Stimulated activated CD4-positive, alpha-beta T cell treated with anti-CD3 and anti-CD28 coated beads, TNF-alpha, amount 100 ng/mL, for 24 hours (primary cell): ENCODE measurements at places on chromosomes 5 and 9.

DNA sequence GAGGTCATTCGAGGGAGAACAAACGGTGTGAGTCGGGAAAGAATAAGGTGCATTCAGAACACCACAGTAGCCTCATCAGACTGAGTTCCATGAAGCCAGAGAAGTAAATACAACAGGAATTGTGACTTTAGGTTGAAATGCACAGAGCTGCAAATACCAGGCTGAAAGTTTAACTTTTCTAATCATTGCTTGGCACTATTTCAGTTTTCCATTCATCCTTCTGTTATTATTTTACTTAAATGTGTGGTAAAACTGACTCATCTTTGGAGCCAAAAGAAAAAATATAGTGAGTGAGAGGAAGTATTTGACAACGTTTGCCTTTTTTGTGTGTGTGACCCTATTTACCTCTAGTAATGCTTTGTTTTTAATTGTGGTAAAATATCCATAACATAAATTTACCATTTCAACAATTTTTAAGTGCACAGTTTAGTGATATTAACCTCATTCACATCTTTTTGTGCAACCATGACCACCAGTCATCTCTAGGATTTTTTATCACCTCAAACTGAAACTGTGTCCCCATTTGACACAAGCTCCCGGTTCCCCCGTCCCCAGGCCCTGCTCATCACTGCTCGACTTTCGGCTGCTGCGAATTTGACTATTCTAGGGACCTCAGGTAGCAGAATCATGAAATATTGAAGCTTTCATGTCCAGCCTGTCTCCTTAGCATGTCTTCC is 166.8 kb downstream of the HSD17B3 start:
- DNase-seq: no peak

DNA sequence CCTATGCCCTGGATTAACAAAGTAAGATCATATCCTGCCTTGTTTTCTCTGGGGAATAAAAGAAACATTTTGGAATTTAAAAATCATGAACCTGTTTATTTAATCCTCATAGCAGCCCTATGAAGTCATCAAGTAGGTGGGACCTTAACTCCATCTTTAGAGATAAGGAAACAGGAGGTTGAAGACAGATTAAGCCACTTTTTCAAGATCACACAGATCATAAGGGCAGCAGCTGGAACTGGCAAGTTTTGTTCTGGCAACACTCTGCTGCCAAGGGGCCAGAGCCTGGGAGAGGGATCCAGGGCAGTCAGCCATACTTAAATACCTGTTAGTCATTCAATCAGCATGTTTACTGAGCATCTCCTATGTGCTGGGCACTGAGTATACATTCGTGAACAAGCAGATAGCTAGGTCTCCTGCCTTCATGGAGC is 63.7 kb downstream of the SLC1A1 start:
- DNase-seq: no peak

DNA sequence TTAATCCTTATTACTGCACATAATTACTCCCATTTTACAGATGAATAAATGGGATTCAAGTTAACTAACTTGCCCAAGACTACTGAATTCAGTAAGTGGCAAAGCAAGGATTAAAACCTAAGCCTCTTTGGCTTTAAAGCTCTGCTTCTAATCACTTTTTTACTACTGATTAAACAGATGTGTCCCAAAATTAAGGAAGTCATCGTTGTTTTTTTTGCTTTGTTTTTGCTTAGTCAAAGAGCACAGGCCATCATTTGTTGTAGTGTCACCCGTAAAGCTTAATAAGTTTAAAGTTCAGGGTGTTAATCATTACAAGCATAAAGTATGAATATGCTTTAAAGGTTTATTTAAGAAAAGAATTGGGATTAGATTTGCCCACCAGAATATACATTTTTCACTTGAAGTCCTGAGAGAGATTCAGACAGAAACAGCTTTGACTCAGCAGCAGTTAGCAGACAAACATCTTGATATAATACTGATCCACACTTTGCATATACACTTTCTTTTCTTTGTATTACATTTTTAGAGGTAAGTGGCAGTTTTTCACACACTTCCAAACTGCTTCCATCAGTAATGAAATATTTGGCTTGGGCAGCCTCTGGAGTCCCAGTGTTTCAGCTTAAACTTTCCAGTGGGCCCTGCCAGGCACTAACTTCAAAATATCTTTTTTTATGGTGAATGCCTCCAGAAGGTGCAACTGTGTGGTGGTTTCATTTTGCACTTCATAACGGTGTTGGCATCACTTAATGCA is 52.7 kb downstream of the PIK3R1 start:
- no peak for DNase-seq

DNA sequence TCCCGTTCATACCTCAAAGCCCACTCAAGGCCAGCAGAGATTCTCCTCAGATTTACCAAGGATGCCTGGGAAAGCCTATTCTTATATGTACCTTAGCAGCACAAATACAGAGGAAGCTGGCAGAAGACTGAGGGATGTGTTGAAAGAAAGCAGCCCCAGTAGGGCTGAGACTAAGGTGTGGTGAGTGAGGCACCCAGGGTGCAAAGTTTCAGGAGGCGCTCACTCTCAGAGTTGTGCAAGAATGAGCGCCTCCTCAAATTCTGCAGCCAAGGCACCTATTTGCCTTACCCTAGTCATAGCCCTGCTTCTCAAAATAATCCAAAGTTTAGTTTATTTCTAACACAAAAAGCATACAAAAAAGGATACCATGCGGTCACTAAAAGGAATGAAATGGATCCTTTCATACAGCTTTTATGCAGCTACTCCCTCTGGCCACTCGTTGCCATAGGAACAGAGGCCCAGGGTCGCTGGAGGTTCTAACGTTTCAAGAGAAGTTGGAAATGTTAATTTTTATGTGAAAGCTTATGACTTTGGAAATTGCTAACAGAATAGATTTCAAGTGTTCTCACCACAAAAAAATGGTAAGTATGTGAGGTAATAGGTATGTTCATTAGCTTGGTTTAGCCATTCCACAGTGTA is 79.7 kb upstream of the SMIM23 start:
- no peak for DNase-seq
